ENCODE measurements at places on chromosomes 2 and 18.

- no peak for DNase-seq
These were observed 184.7 kb downstream of the SMAD7 start for GRCh38 chr18:48766026-48766425.

GRCh38 chr2:138121666-138122661 lies 157.7 kb downstream of the HNMT start:
- no peak for DNase-seq

GRCh38 chr2:226185616-226186211 lies 613.9 kb downstream of the IRS1 start:
- no peak for DNase-seq

- DNase-seq: no peak
These were observed 11.1 kb upstream of the FAP start for GRCh38 chr2:162254236-162254871.

DNA sequence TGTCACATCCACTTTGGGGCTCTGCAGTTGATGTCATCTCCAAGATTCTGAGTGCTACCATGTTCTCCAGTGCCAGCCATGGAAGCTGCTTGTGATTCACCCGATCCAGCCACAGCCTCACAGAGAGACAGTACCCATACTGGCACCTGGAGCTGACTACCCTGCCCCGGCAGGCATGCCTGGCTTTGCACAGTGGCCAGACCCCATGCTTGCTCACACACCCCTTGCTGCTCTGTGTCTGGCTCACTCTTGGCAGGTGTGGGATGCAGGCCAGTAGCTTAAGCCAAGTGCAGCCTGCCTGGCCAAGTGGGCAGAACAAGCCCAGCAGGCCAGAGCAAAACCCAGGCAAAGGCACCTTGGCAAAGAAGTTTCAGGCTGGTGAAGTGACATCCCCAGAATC lies 828.4 kb upstream of the VRK2 start:
- DNase-seq: no peak

DNA sequence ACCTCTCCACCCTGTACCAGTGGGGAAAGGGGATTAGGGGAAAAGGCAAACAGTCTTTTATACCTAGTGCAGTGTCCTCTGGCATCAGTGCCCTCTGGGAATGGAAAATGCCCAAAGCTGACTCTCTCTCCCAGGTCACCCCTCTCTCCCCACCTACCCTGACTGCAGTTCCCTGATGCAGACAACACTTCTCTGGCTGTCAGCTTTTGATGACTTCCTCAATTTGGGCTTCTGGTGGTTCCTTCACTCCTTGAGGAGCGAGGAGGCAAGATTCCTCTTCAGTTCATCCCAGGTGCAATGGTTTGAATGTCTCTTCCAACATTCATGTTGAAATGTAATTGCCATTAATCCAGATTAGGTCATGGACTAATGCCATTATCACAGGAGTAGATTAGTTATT lies 19.7 kb upstream of the PPM1B start:
- DNase-seq: no peak

- peak; percentile 53 for DNase-seq
These were observed 1.6 kb downstream of the ABCA12 start for GRCh38 chr2:215136669-215137328.

- DNase-seq: no peak
These were observed 41.4 kb upstream of the AKAIN1 start for GRCh38 chr18:5238371-5238976.

Data from SK-N-MC (cell line).